Activated T-helper 1 cell treated with anti-CD3 and anti-CD28 coated beads, Interleukin-12 subunit alpha, Interleukin-12 subunit beta, Interleukin-2, Interleukin-4 antibody, amounts not matched to agents 30 ng/mL and 10 ng/mL and 1 ng/mL, durations not matched to agents 14 hours and 24 hours and 36 hours (primary cell): ENCODE measurements at places on chromosomes 13 and 19.

- DNase-seq, result no peak
- H3K36me3 ChIP-seq, result peaks cover 29% of the 10 kb centered on the region
Measured at GRCh38 chr19:46737761-46738171, 8.1 kb upstream of the FKRP start.

- H3K4me3 ChIP-seq, result no peak overlapping the region
- no peak overlapping the region for H3K27ac ChIP-seq
- peaks cover 62% of the 10 kb centered on the region for H3K36me3 ChIP-seq
- no peaks in the 10 kb centered on the region for H3K27me3 ChIP-seq
- no peak for DNase-seq
Measured at GRCh38 chr19:16088351-16089009, 12.2 kb downstream of the TPM4 start.

- H3K4me1 ChIP-seq, result no peaks in the 10 kb centered on the region
- no peaks in the 10 kb centered on the region for H3K27me3 ChIP-seq
- H3K4me3 ChIP-seq, result no peak overlapping the region
Measured at GRCh38 chr19:38190061-38190460, 34.0 kb downstream of the DPF1 start.

GRCh38 chr19:49691243-49692146 lies 579 bp downstream of the CPT1C start:
- peaks cover 19% of the 10 kb centered on the region for H3K4me1 ChIP-seq

GRCh38 chr13:67258482-67258881 lies 28.3 kb upstream of the PCDH9 start:
- no peak overlapping the region for H3K4me3 ChIP-seq
- H3K27ac ChIP-seq, result no peak overlapping the region
- H3K4me1 ChIP-seq, result no peaks in the 10 kb centered on the region
- no peaks in the 10 kb centered on the region for H3K27me3 ChIP-seq
- no peaks in the 10 kb centered on the region for H3K36me3 ChIP-seq
